ENCODE measurements at places on chromosomes 4 and X. TPM values are rescaled to one million over a fixed set of nuclear protein-coding genes. Genes with fewer than 3 reads are reported as not detected.

DNA sequence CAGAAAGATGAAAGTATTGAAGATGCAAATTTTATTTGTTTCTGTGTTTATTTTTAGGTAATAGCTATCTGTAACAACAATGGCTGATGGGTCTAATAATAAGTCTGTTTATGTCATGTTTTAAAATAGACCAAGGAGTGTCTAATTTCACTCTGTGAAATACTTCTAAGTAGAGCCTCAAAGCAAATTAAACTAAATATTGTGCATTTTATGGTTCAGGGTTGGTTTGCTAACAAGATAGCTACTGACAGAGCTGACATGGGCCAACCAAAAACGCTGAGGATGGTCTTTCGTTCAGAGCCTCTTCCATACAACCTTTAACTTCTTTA is 437.6 kb upstream of the CTSO start:
- DNase-seq, result no peak

DNA sequence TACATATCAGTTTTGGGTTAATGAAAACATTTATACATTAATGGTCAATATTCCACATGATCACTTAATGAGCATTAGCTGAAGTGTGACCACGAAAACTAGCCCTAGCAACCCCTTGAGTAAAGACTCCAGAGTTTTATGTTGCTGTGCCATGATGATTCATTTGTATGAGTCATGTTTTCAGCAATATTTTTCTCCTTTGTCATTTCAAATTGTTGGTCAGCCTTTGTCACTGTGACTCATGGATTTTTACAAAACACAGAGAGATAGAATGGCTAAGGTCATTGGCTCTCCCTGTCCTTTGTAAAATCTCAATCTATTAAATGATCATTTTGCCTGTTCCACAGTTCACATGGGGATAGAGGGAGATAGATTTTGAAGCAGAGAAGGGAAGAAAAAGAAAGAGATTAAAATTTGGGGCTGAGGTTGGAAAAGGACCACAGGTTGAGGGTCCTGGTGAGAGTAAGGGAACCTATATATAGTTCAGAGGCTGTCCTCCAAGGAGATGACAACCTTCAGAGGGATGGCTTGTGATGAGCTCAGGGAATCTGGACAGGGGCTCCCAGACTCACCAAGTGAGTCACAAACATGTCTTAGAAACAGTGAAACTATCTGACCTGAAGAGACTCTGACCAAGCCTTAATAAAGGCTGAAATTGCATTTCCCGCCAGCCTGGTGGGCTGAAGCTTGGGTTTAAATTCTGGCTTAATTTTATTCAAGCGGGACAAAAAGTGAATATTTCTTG is 25.6 kb downstream of the NR0B1 start:
- DNase-seq, result no peak

DNA sequence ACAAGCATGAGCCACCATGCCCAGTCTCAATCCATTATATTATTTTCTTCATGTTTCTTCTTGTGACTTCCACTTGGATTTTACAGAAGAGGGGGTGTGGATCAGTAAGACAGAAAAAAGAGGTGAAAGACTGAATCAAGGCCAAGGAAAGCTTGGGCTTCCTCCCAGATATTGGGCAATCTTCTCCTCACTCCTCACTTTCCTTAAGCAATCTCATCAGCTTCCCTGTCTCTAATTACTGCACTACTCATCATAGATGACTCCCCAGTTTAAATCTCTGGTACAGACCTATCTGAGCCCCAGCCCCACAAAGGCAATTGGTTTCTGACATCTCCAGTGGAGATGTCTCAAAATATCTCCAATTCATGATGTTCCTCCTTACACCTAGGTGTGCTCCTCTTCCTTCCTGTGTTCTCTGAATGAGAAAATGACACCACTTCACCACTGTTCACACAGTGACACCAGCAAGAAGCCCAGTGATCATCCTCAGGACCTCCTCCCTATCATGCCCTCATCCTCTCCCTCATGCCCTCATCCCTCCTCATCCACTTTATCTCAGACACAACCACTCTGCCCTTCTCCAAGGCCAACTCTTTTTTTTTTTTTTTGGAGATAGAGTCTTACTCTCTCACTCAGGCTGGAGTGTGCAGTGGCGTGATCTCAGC is 44.8 kb upstream of the HERC6 start:
- DNase-seq, result no peak

The CDKL2 gene
- 1.9 TPM for total RNA-seq

DNA sequence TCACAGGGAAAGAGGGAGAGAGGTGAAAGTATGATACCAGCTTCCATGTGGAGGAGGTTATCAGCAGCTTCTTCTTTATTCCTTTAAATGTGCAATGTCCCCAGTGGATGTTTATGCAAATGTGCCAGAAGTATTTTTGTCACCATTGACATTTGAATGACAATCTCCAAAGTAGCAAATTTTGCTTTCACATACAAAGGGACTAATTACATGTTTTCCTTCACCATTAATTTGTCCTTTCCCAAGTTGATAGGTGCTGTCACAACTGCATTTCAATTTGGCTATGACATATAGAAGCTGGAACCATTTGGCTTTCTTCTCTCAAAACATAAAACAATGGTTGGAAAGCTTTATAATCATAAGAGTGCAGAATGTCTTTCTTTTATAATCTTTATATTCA is 469.0 kb upstream of the NWD2 start:
- DNase-seq, result no peak

DNA sequence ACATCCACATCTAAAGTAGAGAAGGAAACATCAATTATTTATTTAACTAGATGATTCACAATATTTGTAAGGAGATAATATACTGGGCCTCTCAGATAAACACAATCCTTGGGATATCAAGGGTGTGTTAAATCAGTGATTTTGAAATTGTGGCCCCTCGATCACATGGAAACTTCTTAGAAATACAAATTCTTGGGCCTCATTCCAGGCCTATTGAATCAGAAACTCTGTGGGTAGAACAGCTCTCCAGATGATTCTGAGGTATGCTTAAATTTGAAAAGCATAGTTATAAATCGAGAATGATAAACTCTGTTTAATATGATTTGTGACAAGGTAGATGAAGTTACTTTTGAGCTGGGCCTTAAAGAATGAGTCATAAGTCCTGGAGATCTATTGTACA is 64.3 kb upstream of the GPR174 start:
- DNase-seq, result no peak

- no peak for DNase-seq
These were observed 28.5 kb downstream of the NKX1-1 start for GRCh38 chr4:1377606-1378261.

DNA sequence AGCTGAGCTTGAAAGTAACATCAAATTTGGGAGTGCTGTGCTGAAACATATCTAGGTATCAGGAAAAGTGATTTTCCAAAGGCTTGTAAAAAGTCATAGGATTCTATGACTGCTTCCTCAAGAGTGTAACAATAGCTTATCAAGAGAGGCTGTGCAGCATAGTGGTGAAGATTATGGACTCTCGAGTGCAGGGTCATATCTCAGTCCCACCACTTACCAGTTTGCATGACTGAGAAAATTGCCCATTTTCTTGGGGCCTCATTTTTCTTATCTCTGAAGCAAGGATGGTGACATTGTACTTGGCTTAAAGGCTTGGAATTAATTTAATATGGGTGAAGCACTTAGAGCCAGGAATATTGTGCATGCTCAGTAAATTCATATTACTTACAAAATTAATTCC is 57.2 kb downstream of the AFF1 start:
- no peak for DNase-seq

The SRD5A3 gene
- 8.0 TPM for total RNA-seq

GRCh38 chr4:26144526-26145155 is 176.2 kb upstream of the RBPJ start:
- no peak for DNase-seq

The NDP gene
- total RNA-seq, result not detected

The PAGE4 gene
- total RNA-seq, result not detected

DNA sequence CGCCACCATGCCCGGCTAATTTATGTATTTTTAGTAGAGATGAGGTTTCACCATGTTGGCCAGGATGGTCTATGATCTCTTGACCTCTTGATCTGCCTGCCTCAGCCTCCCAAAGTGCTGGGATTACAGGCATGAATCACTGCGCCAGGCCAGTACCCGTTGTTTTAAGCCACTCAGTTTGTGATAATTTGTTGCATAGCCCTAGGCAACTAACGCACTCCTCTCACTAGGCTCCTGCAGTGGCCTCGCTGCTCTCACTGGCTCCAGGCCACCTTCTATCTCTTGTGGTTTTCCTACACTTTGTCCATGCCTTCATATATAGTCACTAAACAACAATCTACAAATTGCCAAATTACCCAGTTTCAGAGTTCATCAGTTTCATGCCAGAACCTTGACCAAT is 58.1 kb downstream of the DCHS2 start:
- no peak for DNase-seq

DNA sequence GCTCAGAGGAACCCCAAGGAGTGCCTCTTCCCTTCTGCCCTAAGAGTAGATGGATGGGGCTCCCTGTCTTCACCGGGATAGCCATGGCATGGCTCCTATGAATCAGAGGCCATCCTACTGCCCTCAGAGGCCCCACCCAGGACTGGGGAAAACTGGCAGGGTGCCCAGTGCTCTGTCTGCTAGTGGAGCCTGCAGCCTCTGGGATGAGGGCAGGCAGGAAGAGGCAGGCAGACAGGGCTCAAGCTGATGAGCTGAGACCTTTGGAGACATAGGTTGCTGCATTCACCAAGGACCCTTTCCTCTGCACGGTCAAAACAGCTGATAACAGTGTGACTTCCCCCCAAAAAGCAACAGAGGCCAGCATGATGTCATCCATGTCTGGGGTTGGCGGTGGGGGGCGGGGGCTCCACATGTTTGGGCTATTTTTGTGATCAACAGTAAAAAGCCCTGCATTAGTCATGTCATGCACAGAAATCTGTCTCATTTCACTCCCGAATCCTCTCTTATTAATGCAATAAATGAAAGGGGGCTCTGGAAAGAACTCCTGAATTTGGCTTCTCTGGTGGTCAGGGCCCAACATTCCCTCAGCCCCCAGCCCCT is 207.6 kb upstream of the MAMLD1 start:
- no peak for DNase-seq

DNA sequence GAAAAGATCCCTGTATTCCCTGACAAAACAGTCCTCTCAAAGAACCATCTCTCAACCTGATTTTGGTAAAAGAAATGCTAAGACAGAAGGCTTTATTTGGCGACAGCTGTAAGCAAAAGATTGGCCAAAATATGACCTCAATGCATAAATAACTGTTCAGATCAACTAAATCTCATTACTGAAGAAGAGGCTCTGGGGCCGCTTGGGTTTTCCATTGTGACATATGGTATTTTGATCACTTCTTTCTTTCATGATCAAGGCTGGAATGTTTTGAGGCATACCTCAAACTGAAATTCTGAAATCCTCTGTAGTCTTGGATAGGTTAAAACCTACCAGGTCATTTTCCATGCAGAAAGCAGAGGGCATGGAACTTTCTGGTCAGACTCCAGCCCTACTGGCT is 106.3 kb downstream of the C4orf51 start:
- DNase-seq, result no peak

The POF1B gene
- 1.1 TPM for total RNA-seq

- no peak for DNase-seq
These were observed 189.5 kb downstream of the APBB2 start for GRCh38 chr4:41024556-41025491.

DNA sequence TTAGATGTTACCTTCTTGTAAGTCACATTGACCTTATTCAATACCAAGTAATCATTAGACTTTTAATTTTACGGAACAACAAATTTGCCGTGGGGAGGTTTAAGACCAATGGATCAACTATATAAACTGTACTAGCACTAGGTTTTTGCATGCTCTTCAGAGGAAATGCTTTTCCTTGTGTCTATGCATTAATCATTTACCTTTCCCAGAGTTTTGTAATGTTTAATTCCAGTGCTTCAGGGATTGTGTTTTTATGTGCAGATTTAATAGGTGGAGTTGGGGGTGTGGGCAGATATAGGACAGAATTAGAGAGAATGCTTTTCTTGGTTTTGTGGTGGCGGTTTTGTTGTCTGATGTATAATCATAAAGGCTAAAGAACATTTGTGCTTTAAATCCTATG is 76.0 kb upstream of the SMARCA5 start:
- no peak for DNase-seq

DNA sequence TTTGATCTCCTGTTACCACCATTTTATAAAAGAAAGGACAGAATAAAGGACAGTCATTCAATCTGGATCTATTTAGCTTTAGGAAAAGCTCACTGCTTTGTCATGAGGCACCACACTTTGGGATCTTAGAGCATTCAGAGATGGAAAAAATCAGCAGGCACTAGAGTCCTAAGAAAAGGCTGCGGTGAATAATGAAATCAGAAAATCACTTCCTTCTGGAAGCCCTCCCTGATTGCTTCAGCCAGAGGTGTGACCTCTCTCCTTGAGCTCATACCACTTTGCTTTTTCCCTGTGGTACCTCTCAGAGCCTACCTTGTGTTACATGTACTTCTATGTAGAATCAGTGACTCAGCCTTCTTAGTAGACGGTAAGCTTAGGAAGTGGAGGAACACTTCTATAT is 8.7 kb upstream of the TRPC5OS start:
- no peak for DNase-seq

DNA sequence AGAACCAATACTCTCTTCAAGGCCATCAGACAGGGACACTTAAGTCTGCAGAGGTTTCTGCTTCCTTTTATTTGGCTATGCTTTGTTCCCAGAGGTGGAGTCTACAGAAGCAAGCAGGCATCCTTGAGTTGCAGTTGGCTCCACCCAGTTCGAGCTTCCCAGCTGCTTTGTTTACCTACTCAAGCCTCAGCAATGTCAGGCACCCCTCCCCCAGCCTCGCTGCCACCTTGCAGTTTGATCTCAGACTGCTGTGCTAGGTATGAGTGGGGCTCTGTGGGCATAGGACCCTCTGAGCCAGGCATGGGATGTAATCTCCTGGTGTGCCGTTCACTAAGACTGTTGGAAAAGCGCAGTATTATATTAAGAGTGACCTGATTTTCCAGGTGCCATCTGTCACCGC is 12.6 kb upstream of the UGT2B15 start:
- no peak for DNase-seq

GRCh38 chr4:124997124-124997523 is 284.6 kb upstream of the ANKRD50 start:
- DNase-seq, result no peak

GRCh38 chr4:73142995-73143547 is 73.6 kb upstream of the COX18 start:
- no peak for DNase-seq

The TXK gene
- total RNA-seq, result 3.5 TPM

GRCh38 chr4:140066031-140066930 is 87.7 kb downstream of the MAML3 start:
- DNase-seq, result no peak

DNA sequence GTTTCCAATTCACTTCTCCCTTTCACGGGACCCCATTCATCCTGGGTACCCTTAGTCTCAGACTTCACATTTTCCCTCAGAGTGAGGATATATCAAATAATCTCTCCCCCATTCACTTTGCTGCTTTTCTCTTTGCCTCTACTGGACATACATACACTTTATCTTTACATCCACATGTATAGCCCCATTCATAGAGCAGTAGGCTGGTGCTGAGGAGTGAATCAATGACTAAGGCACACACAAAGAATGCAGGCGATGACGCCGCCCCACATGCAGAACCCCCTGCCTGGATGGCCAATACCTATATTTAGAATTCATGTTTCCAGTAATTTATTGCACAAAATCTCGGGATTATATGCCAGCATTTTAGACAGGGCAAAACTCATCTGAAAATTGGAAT is 554.3 kb upstream of the TENM3 start:
- no peak for DNase-seq

- DNase-seq, result peak; percentile 9
These were observed 8.8 kb downstream of the PPP2R2C start for GRCh38 chr4:6463311-6464289.

The PPP4R3C gene
- total RNA-seq, result not detected

- DNase-seq, result peak; percentile 61
These were observed 25.4 kb upstream of the AFAP1 start for GRCh38 chr4:7964890-7965662.

The GPR78 gene
- not detected for total RNA-seq
